Esophagus muscularis mucosa (tissue), 4 donors: ENCODE measurements at places on chromosomes 13 and 19. TPM values are rescaled to one million over a fixed set of nuclear protein-coding genes. Genes with fewer than 3 reads are reported as not detected.

DNA sequence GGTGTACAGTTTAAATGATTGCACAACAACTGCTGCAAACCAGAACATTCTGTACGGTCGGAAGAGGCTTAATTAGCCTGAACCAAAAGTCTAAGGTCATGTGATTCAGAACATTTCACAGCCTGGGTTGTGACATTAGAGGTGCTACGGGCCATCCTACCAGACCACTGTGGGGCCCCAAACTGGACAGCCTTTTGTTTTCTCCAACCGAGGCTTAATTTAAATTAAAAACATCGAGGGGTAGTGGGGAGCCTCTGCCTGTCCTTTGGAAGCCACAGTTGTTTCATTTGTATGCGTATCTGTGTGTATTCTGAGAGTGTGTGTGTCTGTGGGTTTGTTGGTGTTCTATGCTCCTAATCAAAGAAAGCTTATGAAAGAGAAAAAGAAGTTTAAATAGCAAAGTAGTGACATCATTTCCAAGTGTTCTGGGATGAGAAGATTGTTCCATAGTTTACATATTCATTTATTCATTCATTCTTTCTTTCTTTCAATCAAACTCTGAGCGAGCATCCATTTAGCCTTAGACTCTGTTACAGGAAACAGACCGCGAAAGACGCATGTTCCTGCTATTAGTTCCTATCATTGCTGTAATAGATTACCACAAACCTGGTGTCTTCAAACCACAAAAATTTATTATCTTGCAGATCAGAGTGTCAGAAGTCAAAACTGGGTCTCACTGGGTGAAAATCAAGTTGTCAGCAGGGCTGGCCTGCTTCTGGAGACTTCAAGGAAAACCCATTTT is 444.8 kb downstream of the FOXO1 start:
- no peak for DNase-seq
- H3K4me1 ChIP-seq = peaks cover 33% of the 10 kb centered on the region
- H3K27ac ChIP-seq = peak overlapping the region; percentile 81
- no peaks in the 10 kb centered on the region for H3K36me3 ChIP-seq
- H3K4me3 ChIP-seq = no peak overlapping the region
- no peaks in the 10 kb centered on the region for H3K27me3 ChIP-seq

DNA sequence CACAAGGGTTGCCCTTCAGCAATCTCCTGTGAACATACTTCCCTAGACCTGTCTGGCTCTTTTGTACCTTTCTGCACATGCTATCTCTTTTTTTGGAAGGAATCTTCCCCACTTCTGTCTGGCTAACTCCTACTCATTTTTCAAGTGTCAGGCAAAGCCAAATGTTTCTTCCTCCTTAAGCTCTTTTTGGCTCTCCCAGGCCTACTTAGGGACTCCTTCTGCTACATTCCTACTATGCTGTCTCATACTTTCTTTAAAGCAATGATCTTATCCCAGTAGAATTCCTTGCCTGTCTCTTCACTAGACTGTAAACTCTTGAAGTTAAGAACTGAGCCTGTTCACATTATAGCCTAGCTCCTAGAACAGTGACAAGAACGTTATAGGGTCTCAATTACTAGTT is 114.9 kb upstream of the WASF3 start:
- H3K4me1 ChIP-seq = no peaks in the 10 kb centered on the region
- no peaks in the 10 kb centered on the region for H3K27me3 ChIP-seq
- no peak overlapping the region for H3K4me3 ChIP-seq
- no peaks in the 10 kb centered on the region for H3K36me3 ChIP-seq
- no peak for DNase-seq

GRCh38 chr19:17868669-17869068 is 3.1 kb upstream of the SLC5A5 start:
- peaks cover 27% of the 10 kb centered on the region for H3K36me3 ChIP-seq
- H3K4me3 ChIP-seq = no peak overlapping the region
- no peak for DNase-seq

The RFC3 gene
- total RNA-seq = 5.2 TPM

DNA sequence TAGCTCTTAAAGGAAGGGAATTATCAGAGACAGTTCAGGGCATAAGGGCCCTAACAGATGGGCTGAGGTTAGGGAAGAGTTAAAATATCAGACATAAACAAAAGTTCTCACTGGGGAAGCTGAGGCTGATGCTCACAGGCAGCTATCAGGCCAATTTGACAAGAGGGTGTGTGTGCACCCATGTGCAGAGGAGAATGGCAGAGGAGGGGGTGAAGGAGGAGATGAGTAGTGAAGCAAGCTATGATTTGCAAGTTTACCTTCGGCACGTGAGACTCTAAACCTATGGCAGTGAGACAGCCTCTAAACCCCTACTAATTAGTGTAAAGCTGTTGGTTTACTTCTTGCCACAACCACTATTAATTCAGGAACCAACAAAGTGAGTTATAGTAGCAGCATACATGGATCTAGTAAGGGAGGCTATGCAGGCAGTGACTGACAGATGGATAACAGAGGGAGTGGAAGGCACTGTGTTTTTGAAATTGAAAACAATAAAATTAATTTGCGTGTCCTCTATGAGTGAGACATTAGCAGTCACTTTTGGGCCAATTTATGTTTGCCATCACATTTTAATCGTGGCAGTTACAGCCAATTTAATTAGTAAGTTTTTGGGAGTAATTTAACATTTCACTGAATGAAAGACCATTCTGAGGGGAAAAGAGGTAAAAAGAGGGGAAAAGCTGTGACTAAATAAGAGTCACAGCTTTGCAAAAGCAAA is 99.6 kb upstream of the HTR2A start:
- no peaks in the 10 kb centered on the region for H3K36me3 ChIP-seq
- H3K4me1 ChIP-seq = no peaks in the 10 kb centered on the region
- DNase-seq = no peak
- H3K4me3 ChIP-seq = no peak overlapping the region
- H3K27me3 ChIP-seq = no peaks in the 10 kb centered on the region
- H3K27ac ChIP-seq = no peak overlapping the region

The NFILZ gene
- total RNA-seq = not detected

The ATP1A3 gene
- total RNA-seq = 3.0 TPM

The ARHGAP33 gene
- 11.2 TPM for total RNA-seq

- no peaks in the 10 kb centered on the region for H3K27me3 ChIP-seq
- no peak overlapping the region for H3K4me3 ChIP-seq
- no peaks in the 10 kb centered on the region for H3K36me3 ChIP-seq
- no peak overlapping the region for H3K27ac ChIP-seq
- H3K4me1 ChIP-seq = no peaks in the 10 kb centered on the region
Observed at GRCh38 chr19:33350538-33351309, 22.8 kb upstream of the CEBPG start.

The BEST2 gene
- total RNA-seq = not detected
